Activated CD8-positive, alpha-beta memory T cell treated with anti-CD3 and anti-CD28 coated beads for 1 hour (primary cell): ENCODE measurements at places on chromosomes 6 and 20.

- no peak for DNase-seq
Observed at GRCh38 chr6:114339706-114340105, 3.1 kb downstream of the HS3ST5 start.

DNA sequence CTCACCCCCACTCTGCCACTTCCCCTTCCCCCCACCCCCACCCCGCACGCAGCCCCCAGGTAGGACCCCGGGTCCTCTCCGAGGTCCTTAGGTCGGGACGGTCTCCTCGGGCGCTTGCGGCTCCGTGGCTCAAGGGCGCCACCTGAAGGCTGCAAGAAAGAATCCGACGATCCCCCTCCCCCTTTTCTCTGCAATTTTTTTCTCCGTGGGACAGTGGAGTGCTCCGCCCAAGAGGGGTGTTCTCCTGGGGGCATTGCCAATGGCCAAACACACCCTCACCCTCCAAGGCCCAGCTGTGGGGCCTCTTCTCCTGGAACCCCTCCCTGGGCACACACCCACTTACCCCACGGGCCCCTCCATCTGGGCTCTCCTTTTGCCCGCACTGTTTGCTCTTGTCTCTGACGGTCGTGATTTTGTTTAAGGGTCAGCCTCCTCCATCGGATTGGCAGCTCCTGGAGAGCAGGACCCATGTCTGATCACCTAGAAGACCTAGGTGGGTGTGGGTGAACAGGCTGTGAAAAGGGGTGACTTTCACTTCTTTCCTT lies 1.1 kb upstream of the TMEM74B start:
- DNase-seq: peak; percentile 11

- DNase-seq: no peak
Observed at GRCh38 chr6:113825781-113826180, 31.4 kb upstream of the MARCKS start.

- DNase-seq: no peak
Observed at GRCh38 chr20:40765814-40766480, 76.9 kb upstream of the MAFB start.

GRCh38 chr6:135506270-135506997 lies 8.9 kb upstream of the AHI1 start:
- no peak for DNase-seq

GRCh38 chr6:1202201-1202600 lies 109.7 kb upstream of the FOXQ1 start:
- no peak for DNase-seq

- no peak for DNase-seq
Observed at GRCh38 chr6:81262656-81263055, 489.8 kb downstream of the TENT5A start.

GRCh38 chr6:83378621-83379388 lies 52.0 kb downstream of the ME1 start:
- no peak for DNase-seq

DNA sequence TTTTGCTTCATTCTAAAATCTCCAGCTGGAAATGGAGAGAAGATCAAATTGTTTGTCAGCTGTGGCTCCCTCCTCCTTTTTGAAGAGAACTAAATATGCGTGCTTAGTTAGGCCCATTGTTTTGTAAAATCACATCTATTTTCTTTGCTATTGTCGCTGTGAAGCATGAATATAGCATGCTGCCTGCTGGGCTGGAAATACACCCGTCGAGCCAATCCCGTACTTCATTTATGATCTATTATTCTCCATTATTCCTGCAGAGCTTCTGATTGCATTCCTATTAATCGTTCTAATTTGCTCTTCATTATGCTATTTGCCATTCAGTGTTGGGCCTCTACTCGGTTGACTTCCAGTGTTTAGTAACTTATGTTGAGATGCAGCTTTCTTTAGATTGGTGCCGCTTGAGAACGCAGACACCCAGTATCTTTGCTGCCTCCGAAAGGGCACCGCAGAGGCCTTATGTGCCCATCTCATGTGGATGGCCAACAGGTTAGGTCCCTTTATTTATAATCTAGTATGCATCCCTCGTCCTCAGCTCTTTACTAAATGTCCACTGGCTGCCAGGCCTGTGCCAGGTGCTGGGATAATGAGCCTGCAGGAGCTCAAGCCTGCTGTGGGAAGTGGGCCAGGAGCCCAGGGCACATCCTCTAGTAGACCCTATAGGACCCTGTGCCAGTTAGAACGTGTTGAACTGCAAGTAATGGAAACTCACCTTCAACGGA lies 45.6 kb downstream of the FAM50B start:
- no peak for DNase-seq

GRCh38 chr6:36858407-36858981 lies 16.1 kb downstream of the PPIL1 start:
- no peak for DNase-seq

DNA sequence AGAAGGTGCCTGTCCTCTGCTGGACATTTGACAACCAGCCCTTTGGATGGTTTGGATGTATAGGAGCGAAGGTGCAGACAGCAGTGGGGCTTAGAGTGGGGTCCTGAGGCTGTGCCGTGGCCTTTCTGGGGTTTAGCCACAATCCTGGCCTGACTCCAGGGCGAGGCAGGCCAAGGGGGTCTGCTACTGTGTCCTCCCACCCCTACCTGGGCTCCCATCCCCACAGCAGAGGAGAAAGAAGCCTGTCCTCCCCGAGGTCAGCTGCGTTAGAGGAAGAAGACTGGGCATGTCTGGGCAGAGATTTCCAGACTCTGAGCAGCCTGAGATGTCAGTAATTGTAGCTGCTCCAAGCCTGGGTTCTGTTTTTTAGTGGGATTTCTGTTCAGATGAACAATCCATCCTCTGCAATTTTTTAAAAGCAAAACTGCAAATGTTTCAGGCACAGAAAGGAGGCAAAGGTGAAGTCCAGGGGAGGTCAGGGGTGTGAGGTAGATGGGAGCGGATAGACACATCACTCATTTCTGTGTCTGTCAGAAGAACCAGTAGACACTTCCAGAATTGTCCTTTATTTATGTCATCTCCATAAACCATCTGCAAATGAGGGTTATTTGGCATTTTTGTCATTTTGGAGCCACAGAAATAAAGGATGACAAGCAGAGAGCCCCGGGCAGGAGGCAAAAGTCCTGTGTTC lies 1.3 kb upstream of the CDKN1A start:
- DNase-seq: no peak

GRCh38 chr6:25111782-25112181 lies 167.4 kb upstream of the CARMIL1 start:
- DNase-seq: no peak

DNA sequence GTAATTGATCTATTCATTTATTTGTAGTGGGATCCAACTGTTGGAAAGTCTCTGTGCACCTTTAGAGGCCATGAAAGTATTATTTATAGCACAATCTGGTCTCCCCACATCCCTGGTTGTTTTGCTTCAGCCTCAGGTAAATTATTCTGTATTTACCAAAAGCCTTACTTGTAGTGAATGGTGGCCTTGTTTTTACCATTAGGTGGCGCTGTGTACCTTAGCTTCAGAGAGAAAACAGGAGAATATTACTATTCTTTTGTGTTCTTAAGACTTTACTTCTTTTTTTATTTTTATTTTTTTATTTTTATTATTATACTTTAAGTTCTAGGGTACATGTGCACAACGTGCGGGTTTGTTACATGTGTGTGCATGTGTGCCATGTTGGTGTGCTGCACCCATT lies 23.7 kb downstream of the PEX7 start:
- DNase-seq: no peak

GRCh38 chr20:36815454-36816091 lies 42.0 kb upstream of the DSN1 start:
- DNase-seq: no peak

- DNase-seq: no peak
Observed at GRCh38 chr20:23407781-23408464, 13.4 kb downstream of the NAPB start.

- no peak for DNase-seq
Observed at GRCh38 chr20:14232650-14233049, 104.8 kb downstream of the FLRT3 start.

GRCh38 chr6:19158586-19158985 lies 678.6 kb upstream of the ID4 start:
- DNase-seq: no peak

GRCh38 chr6:45305546-45305945 lies 22.6 kb upstream of the RUNX2 start:
- no peak for DNase-seq

DNA sequence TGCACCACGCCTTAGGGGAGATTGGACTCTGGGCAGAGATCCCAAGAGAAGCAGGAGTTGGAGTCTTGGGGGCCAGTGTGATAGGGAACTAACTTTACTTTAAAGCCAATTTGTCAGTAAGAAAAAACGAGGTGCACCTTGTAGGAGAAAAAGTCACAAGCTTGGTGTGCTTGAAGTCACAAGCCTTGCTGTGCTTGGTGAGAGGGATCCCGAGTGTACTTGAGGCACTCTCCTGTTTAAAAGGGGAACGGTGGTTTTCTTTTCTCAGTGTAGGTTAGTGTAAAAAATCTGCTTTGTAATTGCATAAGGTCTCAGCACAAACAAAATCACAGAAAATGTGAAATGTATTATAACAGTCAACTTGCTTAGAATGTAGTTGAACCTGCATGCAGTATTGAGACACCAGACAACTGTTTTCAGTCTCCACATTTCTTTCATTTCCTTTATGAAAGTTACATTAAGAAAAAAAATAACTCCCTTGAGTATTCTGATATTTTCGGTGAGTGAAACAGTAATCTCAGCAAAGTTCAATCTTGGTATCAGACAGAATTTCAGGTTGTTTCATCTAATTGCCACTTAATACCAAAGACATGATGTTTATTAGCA lies 111.1 kb upstream of the DUSP22 start:
- no peak for DNase-seq

DNA sequence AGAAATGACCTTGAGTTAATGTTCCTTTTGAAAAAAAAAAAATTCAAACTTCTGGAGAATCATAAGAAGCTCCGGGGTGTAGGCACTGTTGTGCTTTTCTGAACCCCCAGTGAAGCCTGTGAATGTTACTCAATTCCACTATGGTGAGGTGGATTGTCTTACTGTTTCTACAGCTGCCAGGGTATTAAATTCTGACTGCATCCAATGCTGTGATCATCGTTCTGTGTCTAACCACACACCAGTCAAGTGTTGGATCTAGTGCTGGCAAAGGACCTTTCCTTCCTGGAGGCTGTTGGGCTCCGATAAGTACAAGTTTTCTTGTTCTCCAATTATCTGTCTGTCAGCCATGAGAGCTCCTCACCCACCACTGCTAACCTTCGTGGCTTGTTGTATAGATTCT lies 162.0 kb upstream of the EPHA7 start:
- DNase-seq: no peak

GRCh38 chr6:39937686-39938333 lies 3.5 kb upstream of the MOCS1 start:
- DNase-seq: no peak

- no peak for DNase-seq
Observed at GRCh38 chr20:38883981-38884733, 42.1 kb upstream of the FAM83D start.

DNA sequence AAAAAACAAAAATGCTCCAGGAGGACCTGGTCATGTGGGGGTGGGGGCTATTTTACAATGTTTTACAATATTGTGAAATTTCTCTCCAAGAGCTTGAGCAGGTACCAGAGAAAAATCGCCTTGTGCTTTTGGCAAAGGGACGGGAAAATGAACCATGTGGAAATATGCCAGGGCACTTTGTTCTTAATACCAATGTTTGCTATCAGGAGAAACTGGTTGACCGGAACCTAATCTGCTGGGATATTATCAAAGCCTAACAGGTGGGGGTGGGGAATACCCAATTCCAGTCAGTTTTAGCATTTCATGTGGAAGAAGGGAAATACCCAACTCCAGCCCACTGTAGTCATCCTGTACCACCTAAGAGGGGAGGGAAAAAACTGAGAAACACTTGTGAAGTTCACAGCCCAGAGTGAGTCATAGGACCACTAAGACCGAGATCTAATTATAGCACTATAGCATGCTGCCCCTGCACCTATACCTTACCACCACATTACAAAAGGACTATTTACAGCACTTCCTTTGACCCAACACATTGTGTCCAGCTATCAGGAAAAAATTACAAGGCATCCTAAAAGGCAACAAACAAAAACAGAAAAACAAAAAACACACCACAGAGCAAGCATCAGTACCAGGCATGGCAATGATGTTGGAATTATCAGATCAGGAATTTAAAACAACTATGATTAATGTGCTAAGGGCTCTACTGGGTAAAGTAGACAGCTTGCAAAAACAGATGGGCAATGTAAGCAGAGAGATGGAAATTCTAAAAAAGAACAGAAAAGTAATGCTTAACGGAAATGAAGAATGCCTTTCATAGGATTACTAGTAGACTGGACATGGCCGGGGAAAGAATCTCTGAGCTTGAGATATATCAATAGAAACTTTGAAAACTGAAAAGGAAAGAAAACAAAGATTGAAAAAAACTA lies 84.1 kb upstream of the POPDC3 start:
- no peak for DNase-seq

- DNase-seq: no peak
Observed at GRCh38 chr6:127496471-127496870, 22.7 kb downstream of the MTCL3 start.

- no peak for DNase-seq
Observed at GRCh38 chr6:147870506-147871110, 362.1 kb downstream of the SAMD5 start.

- DNase-seq: no peak
Observed at GRCh38 chr6:132168961-132169360, 217.8 kb upstream of the CCN2 start.

GRCh38 chr6:131613296-131613925 lies 14.6 kb downstream of the MED23 start:
- no peak for DNase-seq

- no peak for DNase-seq
Observed at GRCh38 chr6:15332446-15332845, 86.6 kb downstream of the JARID2 start.

DNA sequence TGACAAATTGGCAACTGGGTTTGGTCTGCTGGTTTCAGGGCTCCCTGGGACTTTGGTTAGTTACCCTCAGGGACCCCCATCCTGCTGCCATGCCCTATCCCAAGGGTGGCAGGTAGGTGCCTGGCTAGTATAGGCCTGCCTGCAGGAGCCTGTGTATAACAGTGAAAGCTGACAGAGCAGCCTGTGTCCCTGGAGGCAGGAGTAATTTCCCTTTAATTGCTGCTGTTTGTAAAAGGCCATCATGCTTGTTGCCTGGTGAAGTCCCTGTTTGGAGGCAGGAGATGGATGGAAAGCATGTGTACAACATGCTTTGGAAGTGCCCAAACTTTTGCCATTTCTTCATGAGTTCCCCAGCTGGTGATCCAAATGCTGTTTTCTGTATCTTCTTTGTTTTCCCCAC lies 30.1 kb downstream of the CMTR1 start:
- no peak for DNase-seq

DNA sequence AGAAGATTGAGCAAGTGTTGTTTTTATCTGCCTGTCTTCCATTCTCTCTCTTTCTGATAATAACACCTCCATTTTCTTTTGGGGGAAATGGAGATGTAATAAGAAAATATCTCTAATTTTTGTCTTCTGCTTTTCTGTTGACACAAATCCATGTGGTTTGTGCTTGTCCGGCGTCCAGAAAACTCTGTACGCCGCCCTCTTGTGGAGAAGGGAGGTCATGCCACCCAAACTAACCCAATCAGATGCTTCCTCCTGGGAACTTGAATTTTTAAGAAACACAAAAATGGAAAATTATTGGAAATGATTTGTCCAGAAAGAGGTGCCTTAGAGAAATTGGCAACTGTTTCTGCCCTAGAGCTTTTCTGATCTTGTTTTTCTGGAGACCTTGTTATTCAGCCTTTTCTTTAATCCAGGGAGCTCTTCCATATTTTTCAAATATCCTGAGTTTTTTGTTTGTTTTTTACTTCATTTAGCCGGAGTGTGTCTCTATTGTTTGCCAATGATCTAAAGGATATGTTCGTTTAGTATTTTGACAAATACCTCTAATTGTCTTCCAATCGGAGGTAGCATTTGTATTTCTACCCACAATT lies 17.8 kb upstream of the FNDC1 start:
- no peak for DNase-seq
